ENCODE measurements at places on chromosomes 1 and 21.

DNA sequence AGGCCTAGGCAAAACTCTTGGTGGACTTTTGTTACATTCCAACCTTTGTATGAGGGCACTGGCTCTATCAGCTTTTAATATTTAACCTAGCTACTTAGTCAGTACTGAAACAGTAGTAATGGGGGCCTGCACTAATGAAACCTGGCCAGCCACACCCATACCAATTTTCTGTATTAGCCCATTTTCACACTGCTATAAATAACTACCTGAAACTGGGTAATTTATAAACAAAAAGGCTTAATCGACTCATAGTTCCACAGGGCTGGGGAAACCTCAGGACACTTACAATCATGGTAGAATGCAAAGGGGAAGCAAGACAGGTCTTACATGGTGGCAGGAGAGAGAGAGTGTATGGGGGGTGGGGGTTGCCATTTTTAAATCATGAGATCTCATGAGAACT, 245.7 kb upstream of the RGS18 start:
- DNase-seq: no peak

DNA sequence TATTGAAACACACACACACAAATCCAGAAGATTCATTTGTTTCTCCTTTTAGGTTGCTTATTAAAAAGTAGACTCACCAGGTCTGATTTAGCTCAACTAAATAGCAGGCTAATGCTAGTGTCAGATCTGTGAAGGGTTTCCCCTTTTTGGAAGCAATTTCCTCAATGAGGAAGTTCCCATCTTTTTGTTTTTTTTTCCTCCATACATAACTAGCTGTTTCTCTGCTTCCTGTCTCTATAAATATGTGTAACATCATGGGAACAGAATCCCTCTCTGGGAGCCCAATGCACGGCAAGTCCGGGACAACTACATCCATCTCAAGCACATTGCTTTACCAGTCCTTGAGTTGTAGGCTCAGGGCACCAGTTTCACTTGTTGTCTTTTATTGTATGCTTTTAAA, 1421.1 kb downstream of the PLA2G4A start:
- DNase-seq: no peak

GRCh38 chr1:8394456-8395321, 76.8 kb downstream of the SLC45A1 start:
- peak; percentile 64 for DNase-seq

- DNase-seq: no peak
These were observed 7.9 kb upstream of the NLRP3 start for GRCh38 chr1:247408100-247408499.

DNA sequence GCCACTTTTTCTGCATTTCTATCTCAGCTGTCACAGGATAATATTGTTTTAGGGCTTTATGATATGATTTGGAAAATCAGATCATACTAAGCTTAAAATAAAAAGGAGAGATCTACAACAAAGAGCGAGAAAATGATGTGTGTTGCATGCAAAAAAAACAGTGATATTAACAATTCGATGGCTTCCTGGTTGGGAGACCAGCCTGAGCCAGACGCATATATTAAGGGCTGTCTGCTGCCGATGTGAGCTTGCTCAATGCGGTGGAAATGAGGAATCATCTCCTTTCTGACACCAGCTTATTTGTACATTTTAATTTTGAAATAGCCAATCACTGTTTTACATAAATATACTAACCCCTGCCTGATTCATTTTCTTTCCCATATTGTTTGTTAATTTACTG, 862.6 kb downstream of the USP25 start:
- DNase-seq: no peak

GRCh38 chr1:101290922-101291561, 54.2 kb downstream of the S1PR1 start:
- peak; percentile 36 for DNase-seq

GRCh38 chr1:14561014-14561693, 37.3 kb upstream of the KAZN start:
- DNase-seq: no peak

Measured in activated naive CD4-positive, alpha-beta T cell treated with Interleukin-2 at 50 U/mL for 16 hours (primary cell).